ENCODE measurements at places on chromosomes 3 and 15.

- no peak for DNase-seq
These were observed 607.5 kb upstream of the DPPA4 start for GRCh38 chr3:109944836-109945235.

DNA sequence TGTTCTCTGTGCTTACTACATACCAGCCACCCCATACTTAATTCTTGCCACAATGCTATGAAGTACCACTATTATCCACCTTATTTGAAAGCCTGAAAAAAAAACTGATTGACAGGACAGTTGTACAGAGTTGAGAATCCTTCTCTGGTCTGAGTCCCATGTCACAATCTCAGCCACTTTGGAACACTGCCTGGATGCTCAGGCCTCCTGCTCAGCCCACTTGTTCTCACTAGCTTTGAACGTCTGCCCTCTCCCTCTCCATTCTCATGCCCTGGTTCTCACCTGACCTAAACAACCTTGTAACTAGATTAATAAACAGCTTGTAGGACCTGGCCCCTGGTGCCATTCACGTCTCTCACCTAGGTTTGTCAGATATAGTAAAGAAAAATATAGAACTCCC lies 53.9 kb downstream of the TRIM69 start:
- no peak for DNase-seq

DNA sequence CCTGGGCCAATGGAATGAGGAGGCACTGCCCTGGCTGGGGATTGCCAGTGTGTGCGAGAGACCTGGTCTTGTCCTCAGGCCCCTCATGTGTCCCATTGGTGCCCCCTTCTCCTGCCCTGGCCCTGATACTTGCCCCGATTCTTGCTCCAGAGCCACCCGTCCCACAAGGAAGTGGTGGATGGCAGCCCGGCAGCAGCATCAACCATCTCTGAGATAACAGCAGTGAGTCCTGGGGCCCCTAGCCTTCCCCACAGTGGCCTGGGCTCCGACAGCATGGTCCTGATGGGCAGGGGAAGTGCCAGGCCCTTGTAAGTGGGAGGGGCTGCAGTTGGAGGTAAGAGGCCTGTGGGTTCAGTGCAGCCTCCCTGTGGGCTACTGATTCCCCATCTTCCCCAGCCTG lies 15.4 kb downstream of the VILL start:
- no peak for DNase-seq

GRCh38 chr15:101431748-101432147 lies 57.8 kb downstream of the PCSK6 start:
- DNase-seq: no peak

- DNase-seq: no peak
These were observed 55.2 kb downstream of the UNC13C start for GRCh38 chr15:54033356-54033860.

DNA sequence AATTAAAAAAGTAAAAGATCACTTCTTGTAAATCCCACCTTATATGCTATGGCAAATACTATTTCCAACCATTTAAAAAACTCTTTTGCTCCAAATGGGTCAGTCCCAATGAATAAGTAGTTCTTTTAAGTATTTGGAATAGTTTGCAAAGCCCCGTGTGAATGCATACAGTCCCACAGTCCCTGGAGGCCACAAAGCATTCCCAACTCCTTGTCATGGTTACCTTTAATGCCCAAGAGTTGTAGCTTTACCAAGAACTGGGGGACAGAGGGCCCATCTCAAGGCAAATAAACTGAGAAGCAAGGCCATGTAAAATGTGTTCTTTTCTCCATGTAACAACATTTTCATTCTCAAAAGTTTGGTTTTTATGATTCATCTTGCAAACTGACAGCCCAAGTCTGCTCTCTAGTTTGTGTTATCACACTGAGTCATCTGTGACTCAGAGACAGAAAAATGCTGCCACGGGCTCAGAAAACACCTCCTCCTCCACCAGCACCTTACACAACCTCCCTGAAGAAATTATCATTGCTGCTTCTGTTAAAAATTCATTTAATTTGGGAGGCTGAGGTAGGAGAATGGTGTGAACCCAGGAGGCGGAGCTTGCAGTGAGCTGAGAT lies 336.2 kb downstream of the ERC2 start:
- DNase-seq: no peak
